ENCODE measurements at places on chromosomes 7 and 10.

- DNase-seq, result no peak
These were observed 146.5 kb downstream of the ALOX5 start for GRCh38 chr10:45520476-45520875.

GRCh38 chr10:23141995-23142394 is 46.6 kb downstream of the MSRB2 start:
- no peak for DNase-seq

GRCh38 chr7:6258440-6259182 is 13.8 kb downstream of the CYTH3 start:
- DNase-seq, result no peak

GRCh38 chr10:37844644-37845043 is 12.8 kb downstream of the ZNF248 start:
- no peak for DNase-seq

DNA sequence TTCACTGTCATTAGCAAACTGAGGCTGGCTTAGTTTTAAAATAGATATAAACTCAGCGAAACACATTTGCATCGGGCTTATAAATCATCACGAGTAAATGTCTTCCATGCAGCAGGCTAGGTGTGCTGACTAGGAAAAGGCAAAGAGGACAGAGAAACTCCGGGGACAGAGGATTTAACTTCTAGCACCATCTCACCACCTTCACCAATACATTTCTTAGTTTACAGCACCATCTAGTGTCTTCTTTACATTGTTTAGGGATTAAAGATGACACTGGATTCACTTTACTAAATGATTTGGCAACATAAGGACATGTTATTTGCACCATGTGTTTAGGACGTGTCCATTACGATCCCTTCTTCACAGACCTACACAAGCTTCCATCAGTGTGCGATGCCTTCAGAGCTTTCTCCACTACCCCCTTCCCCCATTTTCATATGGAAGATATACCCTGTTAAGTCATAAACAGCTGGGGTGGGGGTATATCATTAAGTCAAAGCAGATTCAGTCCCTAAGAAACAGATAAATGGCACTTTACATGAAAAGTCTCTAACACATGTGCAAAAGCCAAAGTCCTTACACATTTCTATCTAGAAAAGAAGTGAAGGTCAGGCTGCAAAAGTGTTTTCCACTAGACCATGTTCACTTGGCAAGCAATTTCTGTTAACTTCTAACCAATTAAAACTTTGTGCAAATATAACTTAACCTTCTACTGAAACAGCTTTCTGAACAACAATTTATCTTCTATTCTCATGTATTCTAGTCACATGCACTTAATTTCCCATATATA is 103.3 kb downstream of the GRB10 start:
- no peak for DNase-seq

DNA sequence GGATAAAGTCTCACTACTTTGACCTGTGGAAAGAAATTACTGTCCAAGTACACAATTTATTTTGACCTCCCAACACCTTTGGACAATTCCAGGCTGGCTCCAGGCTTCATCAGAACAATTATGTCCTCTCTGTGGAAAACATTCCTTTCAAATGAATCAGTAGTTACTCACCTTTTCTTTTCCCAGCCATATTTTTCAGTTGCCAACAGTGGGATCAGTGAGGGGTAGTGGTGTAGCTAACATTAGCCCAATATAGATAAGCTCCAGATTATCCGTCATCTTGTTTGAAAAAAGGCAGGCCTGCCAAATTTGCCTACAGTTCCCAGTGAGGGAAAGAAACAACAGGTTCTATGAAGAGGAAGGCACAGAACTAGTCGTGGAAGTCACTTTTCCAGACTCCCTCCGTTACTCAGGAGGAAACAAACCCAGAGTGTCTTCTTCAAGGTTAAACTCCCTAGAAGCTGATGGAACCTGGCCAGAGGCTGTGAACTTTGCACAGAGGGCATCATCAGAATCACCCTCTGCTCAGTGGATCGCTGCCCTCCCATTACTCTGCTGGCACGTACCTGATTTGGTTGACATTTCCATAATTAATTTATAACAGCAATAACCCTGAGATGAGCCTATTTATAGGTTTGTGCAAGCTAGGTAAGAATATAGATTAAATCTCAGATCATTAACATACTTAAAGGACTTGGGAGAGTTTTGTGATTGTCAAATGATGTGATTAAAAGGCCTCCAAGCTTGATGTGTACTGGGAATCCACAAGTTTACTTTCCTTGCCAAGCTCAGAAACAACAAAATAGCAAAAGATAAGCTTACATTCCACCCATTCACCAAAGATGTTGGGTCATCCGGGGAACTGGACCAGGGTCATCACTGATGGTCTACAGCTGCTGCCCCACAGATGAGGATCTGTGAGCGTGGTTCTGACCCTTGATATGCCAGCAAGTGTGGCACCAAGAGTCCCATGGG is 654.6 kb upstream of the GALNT17 start:
- no peak for DNase-seq
